ENCODE measurements at places on chromosomes 4 and X. TPM values are rescaled to one million over a fixed set of nuclear protein-coding genes. Genes with fewer than 3 reads are reported as not detected.

DNA sequence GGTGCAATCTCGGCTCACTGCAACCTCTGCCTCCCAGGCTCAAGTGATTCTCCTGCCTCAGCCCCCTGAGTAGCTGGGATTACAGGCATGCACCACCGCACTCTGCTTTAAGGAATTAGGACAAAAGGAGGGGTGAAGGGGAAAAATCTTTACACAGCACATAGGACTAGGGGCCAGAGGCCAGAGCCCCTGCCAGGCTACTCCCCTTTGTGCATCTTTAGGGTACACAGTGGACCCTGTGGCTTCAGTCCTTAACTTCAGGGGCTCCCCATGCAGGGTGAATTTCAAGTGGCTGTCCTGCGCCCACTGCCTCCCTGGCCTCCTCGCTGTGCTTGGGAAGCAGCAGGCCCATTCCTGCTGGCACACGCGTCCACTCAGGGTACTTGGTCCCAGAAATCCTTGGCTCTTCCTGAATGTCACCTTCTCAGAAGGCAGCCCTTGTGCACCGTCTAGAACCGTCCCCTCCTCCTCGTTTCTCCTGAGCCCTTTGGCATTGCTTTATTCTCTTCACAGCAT is 138.9 kb upstream of the PSAPL1 start:
- DNase-seq, result no peak

The RHOXF2B gene
- not detected for total RNA-seq

The XAGE5 gene
- total RNA-seq, result not detected

The HS6ST2 gene
- total RNA-seq, result 6.0 TPM

The SYTL5 gene
- 0.49 TPM for total RNA-seq

The RTL9 gene
- 0.39 TPM for total RNA-seq

The TMEM192 gene
- total RNA-seq, result 4.2 TPM

DNA sequence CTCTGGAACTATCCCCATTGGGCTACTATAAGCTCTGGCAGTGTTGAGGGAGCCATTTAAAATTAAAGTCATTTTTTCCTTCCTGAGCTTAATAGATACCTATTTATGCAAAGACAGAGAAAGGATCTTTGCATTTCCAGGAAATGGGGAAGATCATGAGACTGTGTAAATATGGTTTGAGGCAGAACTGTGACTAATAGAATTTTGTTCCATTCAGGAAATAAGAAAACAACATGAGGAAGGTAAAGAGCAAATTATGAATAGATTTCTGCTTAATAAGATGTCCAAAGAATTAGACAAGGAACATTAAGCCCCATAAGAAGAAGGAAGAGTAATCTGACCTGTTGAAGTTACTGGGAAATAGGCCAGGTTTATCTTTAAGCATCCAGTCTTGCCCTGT is 17.8 kb upstream of the TBC1D19 start:
- DNase-seq, result no peak

DNA sequence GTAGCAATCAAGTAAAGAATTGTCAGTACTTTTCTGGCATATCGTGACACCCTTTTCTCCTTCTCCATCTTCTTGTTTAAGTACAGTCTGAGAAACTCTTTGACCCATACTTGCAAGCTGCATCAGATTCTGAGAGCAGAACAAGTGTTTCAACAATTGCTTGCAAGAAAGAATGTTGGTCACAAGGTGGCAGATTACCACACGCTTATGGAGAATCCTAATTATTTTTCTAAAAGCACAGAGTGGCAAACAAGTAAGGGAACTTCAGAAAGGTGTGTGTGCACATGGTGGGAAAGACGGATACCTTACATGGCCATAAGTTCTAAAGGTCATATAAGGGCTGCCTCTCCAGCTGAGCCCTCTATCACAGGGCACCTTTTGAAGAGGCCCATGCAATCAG is 136.4 kb upstream of the FGF13 start:
- no peak for DNase-seq

The PGAM4 gene
- total RNA-seq, result not detected

The CXorf49B gene
- not detected for total RNA-seq

The PCSK1N gene
- total RNA-seq, result 0.30 TPM

- no peak for DNase-seq
Observed at GRCh38 chr4:2829933-2830451, 13.7 kb upstream of the ADD1 start.

- no peak for DNase-seq
Observed at GRCh38 chr4:147365396-147365795, 115.5 kb upstream of the EDNRA start.

The ETDB gene
- total RNA-seq, result not detected

DNA sequence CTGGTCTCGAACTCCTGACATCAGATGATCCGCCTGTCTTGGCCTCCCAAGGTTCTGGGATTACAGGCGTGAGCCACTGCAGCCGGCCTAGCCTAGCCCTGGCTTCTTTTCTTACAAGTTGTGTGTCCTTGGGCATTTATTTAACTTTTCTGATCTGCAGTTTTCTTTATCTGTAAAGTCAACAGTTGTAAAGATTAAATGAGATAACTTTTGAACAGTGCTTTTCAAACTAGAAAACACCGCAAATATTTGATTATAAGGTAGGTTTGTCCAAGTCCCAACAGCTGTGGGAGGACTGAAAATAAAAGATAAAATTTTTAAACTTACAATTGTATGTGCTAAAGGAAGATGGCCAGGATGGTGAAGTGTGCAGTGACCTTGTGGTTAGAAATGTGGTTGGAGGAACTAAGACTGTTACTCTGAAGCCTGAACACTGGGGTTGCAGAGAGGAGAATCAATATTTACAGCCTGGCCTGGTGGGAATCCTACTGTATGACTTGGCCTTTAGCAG is 44.8 kb downstream of the GSX2 start:
- no peak for DNase-seq

The GC gene
- not detected for total RNA-seq

GRCh38 chr4:88706574-88706973 is 8.9 kb upstream of the NAP1L5 start:
- DNase-seq, result peak; percentile 57

DNA sequence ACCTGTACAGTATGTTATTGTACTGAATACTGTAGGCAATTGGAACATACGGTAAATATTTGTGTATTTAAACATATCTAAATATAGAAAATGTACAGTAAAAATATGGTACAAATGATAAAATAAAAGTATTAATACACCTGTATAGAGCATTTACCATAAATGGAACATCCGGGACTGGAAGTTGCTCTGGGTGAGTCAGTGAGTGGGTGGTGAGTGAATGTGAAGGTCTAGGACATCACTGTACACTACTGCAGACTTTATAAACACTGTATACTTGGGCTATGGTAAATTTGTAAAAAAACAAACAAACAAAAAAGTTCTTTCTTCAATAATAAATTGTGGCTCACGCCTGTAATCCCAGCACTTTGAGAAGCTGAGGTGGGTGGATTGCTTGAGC is 52.4 kb upstream of the FHL1 start:
- no peak for DNase-seq

The SUPT20HL2 gene
- not detected for total RNA-seq

- DNase-seq, result no peak
Observed at GRCh38 chrX:11464836-11465463, 171.7 kb downstream of the AMELX start.

The MAGEB2 gene
- not detected for total RNA-seq

DNA sequence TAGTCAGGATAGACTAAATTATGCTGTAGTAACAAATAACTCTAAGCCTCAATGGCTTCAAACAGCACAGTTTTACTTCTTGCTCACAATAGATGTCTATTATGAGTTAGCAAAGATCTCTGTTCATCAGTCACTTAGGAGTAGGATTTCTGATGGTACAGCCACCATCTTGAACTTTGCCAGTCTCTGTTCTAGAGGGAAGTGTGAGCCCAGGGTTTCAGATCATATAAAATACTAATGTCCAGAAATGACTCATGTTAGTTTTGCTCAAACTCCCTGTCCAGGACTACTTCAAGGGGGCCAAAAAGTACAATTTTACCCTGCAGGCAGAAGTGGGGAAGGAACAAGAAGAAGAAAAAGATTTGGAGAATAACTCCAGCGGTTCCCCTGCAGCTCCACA is 77.1 kb upstream of the LSM6 start:
- no peak for DNase-seq

The UGT2A1 gene
- total RNA-seq, result 2.6 TPM

GRCh38 chr4:109005523-109005922 is 242.7 kb upstream of the ETNPPL start:
- no peak for DNase-seq

DNA sequence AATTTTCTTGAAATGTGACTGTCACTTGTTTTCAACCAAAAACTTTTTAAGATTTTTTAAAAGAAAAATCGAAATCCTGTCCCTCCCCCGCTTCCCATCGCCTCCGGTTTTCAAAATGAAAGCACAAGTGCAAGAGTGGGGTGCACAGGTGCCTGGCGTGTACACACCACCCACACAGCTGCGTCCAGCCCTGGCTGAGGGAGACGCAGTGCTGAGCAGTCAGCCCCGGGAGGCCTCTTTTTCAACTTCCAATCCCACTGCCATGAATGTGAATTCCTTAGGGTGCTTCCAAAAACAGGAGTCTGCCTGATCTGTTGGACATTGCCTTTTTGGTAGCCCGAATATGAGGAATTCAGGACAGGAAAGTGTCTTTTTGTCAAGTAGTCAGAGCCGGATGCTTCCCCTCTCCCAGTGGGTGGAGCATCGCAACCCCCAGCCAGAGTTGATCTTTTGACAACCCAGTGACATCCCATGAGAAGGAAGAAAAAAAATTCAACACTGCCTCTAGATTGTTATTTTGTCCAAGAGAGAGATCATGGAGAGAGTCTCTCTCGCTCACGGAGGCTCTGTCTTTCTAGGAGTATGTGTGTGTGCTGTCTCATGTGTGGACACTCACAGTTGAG is 8.9 kb downstream of the PRRG3 start:
- no peak for DNase-seq

DNA sequence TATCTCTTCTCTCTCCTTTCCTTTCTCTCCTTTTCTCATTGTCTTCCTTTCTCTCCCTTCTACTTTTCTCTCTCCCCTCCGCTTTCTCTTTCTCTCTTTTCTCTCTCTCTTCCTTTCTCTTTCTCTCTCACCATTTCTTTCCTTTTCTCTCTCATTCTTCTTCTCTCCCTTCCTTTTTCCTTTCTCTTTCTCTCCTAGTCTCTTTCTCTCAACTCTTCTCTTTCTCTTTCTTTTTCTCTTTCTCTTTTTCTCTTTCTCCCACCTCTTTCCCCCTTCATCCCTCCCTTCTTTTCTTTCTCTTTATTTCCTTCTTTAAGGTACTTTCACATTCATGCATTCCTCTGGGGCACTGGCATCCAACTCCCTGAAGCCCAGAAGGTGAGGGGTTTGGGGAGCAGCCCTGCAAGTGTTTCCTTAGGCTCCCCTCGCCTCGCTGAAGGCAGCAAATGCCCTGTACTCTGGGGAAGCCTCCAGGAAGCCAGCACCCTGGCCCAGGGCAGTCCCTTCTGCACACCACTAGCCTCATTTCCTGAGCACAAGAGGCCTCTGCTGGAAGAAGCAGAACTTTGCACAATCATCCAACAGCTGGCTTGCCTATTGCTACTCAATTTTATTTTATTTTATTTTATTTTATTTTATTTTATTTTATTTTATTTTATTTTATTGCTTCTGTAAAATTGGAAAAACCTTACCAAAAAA is 124.2 kb downstream of the NFKB1 start:
- DNase-seq, result no peak

- DNase-seq, result no peak
Observed at GRCh38 chr4:70801265-70801809, 38.4 kb downstream of the GRSF1 start.

The MAOB gene
- 2.5 TPM for total RNA-seq

Measured in skin of body (tissue), 3 donors.